ENCODE measurements at places on chromosomes 16 and 17. TPM values are rescaled to one million over a fixed set of nuclear protein-coding genes. Genes with fewer than 3 reads are reported as not detected.

Gene SLC52A1
- total RNA-seq, result not detected

Gene CSH2
- total RNA-seq, result not detected

Gene RGS9
- total RNA-seq, result 7.5 TPM

Gene BCO1
- total RNA-seq, result not detected

Gene PRR29
- 0.57 TPM for total RNA-seq

Gene SLC16A5
- total RNA-seq, result 30.0 TPM

Gene MMP15
- 3.8 TPM for total RNA-seq

All from subcutaneous adipose tissue (tissue), 4 donors.